ENCODE measurements at places on chromosomes 7 and 10.

DNA sequence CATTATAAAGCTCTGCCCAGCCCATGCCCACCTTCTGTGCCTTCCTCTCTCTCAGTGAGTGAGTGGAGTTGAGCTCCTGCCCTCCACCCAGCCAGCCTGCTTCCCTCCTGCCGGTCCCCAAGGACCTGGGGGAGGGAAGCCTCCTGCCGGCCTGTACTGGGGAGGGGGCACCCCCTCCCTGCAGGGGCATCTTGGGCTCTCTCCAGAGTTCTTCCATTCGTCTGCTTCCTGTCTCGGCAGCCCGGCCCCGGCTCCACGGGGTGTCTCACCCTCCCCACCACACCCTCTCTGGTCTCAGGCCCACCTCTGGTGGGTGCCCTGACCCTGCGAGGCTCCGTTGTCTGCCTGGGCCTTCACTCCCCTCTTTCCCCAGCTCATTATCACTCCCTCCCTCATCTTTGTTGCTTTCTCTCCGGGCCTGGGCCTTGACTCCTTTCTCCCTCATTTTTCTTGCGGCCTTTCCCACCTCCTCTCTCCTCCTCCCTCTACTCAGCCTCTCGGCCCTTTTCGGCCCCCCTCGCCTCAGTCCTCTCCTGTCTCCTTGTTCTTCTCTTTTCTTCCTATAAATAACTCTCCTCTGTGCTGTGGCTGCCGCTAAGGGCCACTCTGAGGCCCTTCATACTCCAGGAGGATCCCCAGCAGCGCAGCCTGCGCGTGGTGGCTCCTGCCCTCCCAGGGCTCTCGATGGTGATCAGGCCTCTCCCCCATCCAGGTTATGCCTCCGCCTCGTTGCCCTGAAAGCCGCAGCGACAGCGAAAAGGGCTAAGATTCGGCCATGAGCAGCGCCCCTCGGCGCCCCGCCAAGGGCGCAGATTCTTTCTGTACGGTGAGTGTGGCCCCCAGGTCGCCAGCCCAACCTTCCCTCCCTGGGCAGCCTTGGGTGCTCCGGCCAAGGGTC is 2.1 kb downstream of the SLC4A2 start:
- no peak for DNase-seq

DNA sequence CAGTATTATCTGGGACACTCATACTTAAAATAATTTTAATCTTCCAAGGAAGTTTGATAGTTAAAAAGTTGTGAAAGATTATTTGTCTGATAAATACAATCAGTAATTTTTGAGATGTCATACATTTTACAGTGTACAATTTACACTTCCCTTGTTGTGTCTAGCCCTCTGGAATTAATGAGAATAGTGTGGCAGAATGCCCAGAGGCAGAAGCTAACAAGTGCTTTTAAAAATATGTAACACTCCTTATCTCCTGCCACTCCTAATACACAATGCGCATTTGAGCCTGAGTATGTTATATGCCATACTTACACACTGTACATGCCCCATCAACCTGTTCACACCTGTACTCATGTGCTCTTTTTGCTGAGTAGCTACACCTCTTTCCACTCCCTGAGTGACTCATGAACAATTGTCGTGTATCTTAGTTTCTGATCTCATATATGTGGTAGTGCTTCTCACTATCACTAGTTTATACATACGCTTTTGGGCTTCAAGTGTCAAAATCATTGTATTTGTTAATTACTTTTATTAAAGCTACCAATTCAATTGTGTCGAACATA is 106.9 kb upstream of the GNAI1 start:
- DNase-seq = no peak

GRCh38 chr7:7330997-7331396 is 148.7 kb downstream of the C1GALT1 start:
- DNase-seq = no peak

DNA sequence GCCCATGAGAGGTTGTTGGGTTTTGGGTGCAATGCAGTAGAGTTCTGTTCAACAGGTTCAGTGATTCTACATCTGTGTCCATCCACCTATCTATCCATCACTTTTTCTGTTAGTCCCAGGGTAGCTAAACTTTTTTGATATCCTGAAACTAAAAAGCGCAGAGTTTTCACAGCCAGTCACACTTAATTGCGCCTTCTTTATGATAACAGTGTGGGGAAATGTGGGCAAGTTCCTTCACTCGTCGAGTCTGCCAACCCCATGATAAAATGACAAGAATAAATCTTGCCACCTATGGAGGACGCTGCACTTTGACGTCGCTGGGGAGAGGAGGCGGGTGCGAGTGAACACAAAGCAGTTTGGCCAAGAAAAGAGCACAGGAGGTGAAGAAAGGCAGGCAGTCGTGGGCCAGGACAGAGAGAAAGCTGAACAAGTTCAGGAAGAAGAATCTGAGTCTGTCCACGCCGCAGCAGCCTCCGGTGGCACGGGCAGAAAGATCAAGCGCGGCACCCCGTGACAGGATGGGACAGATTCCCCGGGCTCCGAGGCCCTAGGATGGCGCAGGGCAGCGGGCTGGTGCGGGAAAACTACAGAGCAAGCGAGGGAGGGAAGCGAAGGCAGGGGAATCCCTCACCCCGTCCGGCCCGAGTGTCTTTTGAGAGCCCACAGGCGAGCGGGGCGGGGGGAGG is 9.2 kb downstream of the SP8 start:
- DNase-seq = no peak

DNA sequence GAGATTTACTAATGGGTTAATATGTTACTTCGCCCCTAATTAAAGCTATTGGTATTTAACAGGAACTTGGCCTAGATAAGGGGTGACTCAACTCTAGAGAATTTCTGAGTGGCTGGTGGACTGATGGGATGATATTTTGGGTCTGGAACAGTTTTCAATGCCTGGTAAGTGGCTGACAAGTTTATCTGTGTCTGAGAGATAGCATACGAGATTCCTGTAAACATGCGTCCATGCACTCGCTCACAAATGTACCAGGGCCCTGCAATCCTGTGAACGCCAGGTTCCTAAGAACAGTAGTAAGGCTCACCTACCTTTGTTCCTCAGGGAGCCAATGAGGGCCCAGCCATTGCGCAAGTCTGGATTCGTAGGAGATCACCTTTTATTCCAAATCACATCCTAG is 683.8 kb upstream of the ANKRD30A start:
- no peak for DNase-seq

DNA sequence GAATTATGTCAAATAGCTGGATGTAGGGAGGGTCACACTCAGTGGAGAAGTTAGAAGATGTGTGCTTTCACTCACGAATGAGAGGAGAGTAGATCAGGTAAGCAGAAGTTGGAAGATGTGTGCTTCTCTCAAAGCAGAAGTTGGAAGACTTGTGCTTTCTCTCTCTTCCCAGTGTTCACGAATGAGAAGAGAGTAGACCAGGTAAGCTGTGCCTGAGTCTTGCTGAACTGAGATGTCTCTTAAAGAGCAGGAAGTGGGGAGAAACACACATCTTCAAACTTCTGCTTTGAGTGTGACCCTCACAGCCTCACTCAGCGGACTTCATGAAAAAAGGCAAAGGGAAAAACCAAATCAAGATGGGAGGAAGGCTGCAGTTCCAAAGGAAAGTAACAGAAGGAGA is 7.0 kb upstream of the TMEM243 start:
- DNase-seq = no peak

DNA sequence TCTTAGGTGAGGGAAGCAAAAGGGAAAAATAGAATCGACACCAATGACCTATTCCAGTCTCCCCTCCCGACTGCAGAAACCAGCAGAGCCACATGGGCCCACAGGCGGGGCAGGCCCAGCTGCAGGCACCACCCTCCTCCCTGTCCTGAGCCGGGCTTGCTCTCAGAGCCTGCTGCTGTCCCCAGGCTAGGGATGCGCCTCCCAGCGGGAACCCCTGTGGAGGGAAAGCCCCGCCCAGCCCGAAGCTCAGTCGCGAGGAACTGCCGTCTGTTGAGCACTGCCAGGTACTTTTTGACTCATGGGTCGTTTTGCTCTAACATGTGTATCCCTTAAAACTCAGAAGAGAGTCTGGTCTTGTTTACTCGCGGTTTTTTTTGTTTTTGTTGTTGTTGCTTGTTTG is 124.5 kb upstream of the RET start:
- DNase-seq = no peak

DNA sequence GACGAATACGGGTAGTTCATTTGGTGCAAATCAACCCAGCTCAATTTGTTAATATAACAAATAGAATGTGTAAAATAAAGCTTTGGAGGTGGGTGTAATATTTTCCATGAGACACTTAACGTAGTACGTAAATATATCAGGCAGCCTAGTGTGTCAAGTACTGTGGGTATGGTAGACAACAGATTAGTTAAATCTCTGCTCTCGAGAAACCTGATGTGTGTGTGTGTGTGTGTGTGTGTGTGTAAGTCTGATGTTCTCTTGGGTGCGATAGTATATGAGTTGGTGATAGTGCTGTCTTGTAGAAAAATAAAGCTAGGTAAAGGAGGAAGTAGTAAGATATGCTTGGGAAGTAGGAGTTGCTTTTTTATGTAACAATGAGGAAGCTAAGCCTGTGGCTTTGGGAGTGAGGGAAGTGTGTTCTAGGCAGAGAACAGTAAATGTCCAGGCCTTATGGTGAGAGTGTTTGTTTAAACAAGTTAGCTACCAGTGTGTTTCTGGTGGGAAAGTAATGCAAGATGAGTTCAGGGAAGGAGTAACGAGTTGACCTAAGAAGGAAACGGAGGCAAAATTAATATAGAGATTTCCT is 26.1 kb downstream of the WAC start:
- no peak for DNase-seq

GRCh38 chr10:16231734-16232435 is 204.9 kb upstream of the PTER start:
- no peak for DNase-seq

GRCh38 chr7:43689115-43689514 is 40.2 kb downstream of the COA1 start:
- DNase-seq = no peak

- no peak for DNase-seq
Measured at GRCh38 chr7:80257756-80258155, 123.1 kb downstream of the GNAI1 start.

DNA sequence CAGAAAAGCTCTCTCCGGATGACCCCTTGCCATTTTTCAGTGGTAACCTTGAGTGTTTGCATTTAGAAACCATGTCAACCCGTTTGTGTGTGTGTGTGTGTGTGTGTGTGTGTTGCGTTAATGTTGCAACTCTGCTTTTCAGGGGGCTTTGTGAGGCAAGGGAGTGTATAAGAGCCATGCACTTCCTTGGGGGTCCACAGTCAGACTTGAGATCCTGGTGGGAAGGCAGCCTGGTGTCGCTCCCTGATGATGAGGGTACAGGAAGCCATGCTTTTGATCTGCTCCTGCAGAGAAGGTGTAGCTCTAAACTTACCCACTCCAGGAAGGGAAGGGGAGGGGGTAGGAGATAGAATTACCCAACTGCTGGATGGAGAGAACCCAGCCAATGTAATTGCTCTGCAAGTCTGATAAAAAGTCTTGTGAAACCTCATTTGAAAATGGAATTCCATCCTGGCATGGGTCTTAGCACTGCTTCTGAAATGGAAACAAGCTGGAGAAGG is 10.7 kb downstream of the GRK5 start:
- no peak for DNase-seq

DNA sequence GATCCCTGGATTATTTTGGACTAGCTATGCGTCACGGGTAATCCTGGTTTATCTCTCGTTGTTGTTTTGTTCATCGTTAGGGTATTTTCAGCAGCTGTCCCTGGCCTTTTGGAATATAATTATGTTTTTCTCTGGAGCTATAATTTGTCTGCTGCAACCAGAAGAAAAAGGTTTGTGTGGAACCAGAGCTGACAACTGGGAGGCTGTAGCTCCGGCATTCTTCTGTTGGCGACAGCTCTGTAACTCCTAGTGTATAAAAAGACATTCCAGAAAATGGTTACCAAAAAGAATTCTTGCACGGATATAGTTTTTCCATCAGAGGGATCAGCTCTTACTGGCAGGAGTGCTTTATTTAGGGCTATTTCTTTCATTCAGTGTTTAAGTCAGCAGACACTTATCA is 130.9 kb upstream of the PRR15 start:
- no peak for DNase-seq

GRCh38 chr10:114631090-114631665 is 26.9 kb downstream of the ABLIM1 start:
- no peak for DNase-seq

Measured in C1 segment of cervical spinal cord (tissue), 14 donors.